MCF 10A (cell line): ENCODE measurements at places on chromosomes 2 and 18.

- DNase-seq: no peak
Measured at GRCh38 chr18:5142859-5143258, 54.2 kb downstream of the AKAIN1 start.

GRCh38 chr2:97715951-97716694, 2.7 kb downstream of the ZAP70 start:
- no peak for DNase-seq

DNA sequence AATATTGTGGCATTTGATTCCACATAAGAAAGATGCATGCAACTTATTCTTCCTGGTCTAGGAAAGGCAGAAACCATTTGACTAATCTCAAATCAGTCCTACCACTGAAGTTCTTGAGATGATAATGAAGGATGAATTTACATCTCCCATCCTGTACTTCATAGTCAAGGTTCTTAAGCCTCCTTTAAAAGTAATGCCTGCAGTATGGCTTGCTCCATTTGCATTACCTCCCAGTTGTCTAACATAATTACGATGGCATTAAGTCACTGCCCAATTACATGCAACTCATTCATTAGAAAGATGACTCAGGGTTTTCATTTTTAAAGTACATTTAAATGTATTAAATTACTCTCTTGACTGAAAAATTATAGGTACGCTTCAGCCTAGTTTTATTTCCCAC, 32.2 kb downstream of the THADA start:
- no peak for DNase-seq

- peak; percentile 55 for DNase-seq
Measured at GRCh38 chr18:46536215-46536874, 120.7 kb downstream of the LOXHD1 start.

DNA sequence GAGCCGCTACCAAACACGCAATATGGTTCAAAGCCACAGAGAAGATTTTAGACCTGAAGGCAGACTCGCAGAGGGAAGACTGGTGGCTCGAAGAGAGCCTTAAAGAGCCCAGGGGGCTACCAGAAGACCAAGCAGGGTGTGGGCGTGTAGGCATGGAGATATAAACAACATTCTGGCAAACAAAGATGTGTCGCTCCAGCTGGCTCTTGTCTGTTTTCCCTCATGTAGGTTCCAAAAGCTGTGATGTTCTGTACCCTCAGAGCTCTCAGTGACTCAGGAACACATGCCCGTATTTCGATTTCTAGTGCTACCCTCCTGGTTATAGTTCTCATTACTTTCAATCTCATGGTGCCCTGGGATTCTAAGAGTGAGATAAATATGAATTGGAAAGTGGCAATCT, 44.5 kb downstream of the DOCK10 start:
- no peak for DNase-seq

- DNase-seq: no peak
Measured at GRCh38 chr2:98898423-98898841, 37.6 kb downstream of the CRACDL start.

- DNase-seq: peak; percentile 91
Measured at GRCh38 chr2:10260130-10260529, 42.6 kb upstream of the HPCAL1 start.
